ENCODE measurements at places on chromosomes 12 and 14.

- no peak for DNase-seq
Measured at GRCh38 chr12:102232446-102232845, 34.8 kb upstream of the PMCH start.

DNA sequence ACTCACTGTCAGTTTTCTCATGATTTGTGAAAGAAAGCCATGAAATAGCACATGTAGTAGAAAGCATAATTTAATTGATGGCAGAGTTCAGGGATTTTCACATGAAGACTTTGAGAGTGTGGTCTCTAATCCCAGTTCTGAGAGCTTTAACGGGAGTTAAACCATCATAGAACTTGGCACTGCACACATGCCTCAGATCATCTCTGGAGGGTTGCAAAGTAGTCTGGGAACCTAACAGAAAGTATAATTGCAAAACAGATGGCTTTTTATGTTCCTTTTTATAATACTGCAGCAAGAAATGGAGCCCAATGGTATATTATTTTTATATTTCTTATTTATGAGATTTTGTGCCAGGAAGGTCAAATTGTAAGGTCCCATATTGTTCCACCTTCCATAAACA is 77.9 kb downstream of the BHLHE41 start:
- DNase-seq = no peak

DNA sequence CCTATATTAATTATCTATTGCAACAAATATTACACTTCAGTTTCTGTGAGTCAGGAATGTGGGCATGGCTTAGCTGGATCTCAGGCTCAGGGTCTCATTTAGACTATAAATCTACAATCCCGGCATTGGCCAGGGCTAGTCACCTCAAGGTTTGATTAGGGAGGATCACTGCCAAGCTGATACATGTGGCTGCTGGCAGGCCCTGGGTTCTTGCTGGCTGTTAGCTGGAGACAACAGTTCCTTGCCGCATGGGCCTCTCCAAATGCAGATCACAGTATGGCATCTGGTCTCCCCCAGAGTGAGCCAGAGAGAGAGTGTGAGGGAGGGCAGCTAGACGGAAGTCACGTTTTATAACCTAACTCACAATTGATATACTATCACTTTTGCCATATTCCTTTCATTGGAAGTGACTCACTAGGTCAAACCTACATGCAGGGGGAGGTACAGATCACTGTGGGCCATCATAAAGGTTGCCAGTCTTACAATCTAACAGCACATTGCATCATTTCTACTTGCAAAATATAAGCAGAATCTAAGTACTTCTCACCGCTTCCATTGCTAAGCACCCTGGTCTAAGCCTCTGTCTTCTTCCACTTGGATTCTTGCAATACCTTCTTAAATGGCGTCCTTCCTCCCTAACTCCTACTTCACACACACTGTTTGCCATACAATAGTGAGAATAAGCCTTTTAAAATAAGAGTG is 174.0 kb upstream of the ARHGAP5 start:
- no peak for DNase-seq

DNA sequence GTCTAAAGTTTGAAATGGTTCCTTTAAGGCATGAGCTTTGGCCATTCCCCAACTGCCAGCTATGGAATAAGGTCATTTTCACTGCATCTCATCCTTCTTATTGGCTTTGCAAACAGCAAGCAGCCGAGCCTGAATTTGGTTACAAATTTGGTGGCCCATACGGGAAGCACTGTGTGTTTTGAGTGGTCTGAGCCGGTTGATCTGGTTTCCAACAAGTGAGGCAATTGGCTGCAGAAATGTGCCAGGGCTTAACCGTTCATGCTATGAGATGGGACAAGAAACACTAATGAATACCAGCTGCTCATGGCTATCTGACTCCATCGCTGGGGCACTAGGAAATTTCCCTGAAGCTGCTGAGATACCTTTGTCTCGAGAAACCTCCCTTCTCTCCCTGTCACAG is 9.3 kb downstream of the EDDM3A start:
- DNase-seq = no peak

DNA sequence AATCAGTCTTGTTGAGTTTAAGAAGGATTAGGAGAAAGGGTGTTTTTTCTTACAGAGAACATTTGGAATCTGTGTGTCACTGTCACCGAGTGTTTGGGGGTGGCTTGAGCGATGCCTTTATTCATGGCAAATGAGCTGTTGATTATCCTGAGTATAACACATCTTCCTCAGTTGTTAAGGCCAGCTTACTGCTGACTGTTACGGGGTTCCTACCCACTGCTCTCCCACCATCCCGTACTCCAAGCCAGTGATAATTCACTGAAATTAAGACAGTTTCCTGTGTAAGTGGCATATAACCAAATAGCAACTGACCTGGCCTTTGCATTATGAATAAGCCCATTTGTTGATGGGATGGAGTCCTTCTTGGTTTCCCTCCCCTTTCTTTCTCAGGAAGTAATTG is 9.5 kb downstream of the ESRRB start:
- no peak for DNase-seq

DNA sequence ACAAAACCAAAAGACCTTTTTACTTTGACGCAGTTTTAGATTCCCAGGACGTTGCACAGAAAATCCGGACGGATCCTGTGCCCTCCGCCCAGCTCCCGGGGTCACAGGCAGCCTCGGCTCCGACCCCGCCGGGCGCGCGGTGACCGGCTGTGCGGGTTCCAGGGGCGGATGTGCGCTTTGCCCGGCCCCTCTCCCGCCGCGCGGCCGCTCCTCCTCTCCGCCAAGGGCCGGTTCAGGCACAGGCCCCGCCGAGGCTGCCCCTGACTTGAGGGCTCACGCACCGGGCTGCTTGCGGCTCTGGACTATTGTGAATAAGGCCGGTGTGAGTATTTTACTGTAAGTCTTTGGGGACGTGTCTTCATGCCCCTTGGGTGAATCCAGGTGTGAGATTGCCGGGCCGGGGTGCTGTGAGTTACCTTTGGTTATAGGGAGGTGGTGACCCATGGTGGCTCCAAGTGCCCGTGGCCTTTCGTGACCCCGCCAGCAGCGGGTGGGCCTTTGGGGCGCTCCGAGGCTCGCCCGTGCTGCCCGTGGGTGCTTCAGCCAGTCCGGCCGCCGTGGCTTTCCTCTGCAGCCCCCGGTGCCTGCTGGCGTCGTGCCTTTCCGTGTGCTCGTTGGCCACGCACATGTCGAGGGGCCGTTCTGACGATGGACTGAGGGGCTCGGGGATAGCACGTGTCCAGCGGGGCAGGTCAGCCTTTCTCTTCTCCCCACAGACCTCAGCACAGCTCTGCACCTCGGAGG is 45.9 kb downstream of the NOC4L start:
- no peak for DNase-seq

DNA sequence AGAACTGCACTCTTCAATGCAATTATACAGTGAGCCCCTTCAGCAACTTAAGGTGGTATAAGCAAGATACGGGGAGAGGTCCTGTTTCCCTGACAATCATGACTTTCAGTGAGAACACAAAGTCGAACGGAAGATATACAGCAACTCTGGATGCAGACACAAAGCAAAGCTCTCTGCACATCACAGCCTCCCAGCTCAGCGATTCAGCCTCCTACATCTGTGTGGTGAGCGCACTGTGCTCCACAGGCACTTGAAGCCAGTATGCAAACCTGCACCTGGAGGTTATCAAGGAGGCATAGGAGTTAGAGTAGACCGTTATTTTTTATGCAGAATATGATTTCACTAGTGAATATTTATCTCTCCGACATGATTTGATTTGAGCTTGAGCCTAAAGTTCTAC is 152.2 kb upstream of the OR4E1 start:
- no peak for DNase-seq

DNA sequence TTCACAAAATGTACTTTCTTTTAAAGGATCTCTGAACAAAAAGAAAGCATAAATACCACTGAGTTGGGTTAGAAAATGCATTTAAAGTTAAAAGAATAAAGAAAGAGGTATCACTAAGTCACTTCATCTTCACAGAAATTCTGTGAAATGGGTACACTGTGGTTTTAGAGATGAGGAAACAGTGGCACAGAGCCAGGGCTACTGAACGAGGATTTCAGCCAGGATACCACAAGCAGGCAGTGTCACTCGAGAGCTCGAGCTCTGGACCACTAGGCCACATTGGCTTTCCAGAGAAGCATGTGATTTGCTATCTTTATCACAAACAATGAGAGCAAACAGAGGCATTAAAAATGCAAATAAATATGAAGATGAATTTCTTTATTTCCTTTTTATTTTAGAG is 51.0 kb downstream of the WDHD1 start:
- no peak for DNase-seq

DNA sequence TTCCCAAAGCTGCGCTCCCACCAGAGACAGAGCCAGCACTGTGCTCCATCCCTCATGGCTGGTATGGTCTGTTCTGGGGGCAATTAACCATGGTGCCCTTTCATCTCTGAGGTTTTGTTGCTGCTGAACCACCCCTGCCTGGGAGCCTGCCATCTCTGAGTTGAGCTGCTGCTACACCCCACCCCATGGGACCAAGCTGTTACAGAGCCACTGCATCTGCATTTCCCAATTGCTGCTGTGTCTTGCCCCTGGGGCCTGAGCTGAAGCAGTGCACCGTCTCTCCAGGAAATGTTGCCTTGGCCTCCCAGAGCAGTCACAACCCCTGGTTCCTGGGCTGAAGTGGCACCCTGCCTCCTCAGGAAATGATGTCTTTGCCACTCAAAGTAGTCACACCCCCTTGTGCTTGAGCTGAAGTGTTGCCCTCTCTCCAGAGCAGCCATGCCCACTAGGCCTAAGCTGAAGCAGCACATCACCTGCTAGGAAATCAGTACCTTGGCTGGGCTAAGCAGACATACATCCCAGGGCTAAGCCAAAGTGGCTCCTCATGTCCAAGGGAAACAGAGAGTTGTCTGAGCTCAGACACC is 140.3 kb downstream of the RERGL start:
- no peak for DNase-seq

- no peak for DNase-seq
Measured at GRCh38 chr12:120571299-120571698, 9.9 kb downstream of the POP5 start.
